ENCODE measurements at places on chromosomes 1 and 21.

- no peak for DNase-seq
Observed at GRCh38 chr1:107529511-107530149, 388.8 kb downstream of the NTNG1 start.

GRCh38 chr1:99086057-99086456 is 81.4 kb upstream of the PLPPR5 start:
- no peak for DNase-seq

DNA sequence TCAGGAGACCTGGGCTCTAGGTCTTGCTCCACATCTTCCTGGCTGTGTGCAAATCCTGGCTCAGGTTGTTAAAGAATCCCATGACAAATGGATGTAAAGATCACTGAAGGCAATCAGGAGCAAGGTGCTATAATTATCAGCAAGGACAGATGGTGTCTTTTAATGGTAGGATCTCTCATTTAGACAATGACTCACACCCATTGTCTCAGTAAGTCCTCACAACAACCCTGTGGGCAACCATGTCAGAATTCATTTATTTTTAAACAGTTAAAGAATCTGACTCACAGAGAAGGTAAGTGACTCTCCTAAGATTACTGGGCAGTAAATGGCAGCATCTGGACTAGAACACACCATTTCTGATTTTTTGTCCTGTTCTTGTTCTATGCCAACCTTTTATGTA is 32.8 kb downstream of the RNASEL start:
- no peak for DNase-seq

- no peak for DNase-seq
Observed at GRCh38 chr1:117396074-117396473, 28.8 kb downstream of the MAN1A2 start.

DNA sequence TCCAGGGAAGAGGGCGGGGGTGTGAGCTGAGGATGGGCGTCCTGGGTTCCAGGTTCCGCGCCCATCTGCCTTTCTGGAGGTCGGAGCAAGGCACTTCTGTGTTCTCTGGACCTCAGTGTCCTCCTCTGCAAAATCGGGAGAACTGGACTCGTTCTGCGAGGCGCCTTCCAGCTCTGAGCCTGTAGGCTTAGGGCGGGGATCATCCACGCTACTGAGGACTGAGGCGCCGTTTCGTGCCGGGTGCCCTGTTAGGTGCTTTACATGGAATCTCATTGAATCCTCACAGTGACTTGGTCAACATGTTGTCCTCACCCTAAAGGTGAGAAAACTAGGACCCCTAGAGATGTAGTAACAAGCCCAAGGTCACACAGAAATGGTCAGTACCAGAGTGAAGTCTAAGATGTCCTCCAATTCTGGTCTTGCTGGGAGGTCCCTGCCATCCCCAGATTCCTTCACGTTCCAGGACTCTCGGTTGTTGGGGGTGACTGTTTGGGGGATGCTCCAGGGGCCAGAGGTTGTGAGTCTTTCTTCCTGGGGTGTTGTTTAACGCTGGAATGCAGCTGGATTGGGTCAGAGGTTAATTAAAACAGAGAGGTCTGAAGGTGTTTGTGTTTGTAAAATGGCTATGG is 677 bp downstream of the PRKAA2 start:
- DNase-seq = no peak

- DNase-seq = no peak
Observed at GRCh38 chr1:108815566-108815965, 41.3 kb downstream of the AKNAD1 start.

DNA sequence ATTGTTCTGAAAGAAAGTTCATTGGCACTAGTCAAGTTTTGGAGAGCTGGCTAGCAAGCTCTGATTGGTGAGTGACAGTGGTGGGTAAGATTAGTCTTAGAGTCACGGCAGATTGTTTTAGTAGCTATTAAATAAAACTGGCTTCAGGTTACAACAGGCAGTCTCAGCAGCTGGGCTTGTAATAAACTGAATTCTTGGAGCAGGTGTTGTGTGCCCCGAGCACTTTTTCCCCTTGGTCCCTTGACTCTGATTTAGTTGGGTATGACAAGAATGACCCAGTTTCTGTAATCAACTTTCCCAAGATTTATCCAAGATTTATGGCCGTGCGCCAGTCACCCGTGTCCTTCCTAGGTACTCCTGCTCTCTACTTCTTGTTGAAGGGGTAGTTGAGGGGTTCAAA is 40.2 kb downstream of the TBCE start:
- DNase-seq = no peak

DNA sequence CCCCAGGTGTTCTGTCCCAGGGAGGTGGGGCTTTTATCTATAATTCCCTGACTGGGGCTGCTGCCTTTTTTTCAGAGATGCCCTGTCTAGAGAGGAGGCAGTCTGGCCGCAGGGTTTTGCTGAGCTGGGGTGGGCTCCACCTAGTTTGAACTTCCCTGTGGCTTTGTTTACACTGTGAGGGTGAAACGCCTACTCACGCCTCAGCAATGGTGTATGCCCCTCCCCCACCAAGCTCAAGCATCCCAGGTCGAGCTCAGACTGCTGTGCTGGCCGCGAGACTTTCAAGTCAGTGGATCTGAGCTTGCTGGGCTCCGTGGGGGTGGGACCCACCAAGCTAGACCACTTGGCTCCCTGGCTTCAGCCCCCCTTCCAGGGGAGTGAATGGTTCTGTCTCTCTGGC is 124.3 kb downstream of the CENPF start:
- no peak for DNase-seq

DNA sequence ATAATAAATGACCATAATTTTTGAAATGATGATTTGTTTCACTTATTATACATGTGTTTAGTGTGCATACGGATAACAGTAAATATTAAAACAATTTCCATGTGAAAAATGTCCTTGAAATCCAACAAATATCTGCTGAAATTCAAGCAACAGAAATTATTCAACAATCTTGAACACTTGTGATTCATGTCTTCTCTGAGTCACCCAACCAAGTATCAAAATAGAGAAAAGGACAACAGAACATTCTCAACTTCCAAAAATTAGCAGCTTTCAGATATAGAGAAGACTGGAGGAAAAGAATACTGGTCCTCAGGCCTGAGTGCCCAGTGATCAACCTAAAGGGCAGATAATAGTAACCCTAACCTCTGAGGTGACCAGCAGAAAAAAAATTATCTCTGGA is 90.8 kb downstream of the VAV3 start:
- DNase-seq = no peak

GRCh38 chr1:69120817-69121216 is 446.9 kb upstream of the LRRC7 start:
- DNase-seq = no peak

DNA sequence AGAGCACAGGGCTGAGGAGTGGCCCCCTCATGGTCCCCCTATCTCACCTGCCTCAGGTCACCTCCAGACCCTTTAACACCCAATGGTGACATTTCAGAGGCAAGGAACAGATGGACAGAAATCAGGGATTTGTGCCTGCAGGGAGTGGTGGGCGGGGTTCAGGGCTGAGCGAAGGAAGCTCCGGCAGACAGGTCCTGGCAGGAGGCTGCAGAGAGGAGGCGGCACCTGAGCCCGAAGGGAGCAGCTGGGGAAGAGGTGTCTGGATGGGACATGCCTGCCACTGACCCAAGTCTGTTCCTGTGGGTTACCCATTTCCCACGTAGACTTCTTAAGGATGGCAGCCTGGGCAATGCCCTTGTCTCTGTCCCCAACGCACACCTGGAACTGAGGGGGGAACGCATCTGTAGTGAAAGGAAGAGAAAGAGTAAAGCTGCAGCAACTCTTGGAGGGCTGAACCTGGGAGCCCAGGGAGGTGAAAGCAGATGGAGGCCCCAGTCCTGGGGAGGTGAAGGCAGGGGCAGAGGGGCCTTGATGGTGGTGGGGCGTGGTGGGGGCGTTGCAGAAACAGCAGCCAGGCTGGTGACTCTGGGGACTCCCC is 61.6 kb upstream of the ADARB1 start:
- DNase-seq = peak; percentile 12

DNA sequence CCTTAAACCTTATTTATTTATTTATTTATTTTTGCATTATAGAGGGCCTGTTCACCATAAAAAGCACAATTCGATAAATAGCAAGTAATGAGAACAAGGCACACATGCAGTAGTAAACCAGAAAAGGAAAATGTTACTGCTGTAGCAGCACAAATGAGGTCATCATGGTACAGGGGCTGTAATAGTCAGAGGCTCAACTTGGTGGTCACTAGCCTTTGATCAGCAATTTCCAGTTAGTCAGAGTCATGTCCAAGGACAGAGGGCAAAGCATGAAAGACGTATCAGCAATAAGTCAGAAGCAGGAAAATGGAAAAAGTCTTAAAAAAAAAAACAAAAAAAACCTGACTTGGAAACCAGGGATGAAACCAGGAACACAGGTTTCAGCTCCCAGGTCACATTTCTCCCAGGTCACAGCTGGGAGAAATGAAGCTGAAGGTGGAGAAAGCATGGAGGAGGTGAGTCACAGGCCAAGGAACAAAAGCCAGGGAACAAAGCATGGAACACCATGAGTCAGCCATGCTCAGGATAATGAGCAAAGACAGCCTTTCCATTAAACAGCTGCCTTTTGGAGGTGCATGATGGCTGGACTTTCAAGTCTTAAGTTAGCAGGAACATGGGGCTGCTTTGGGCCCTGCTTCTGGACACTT is 556.3 kb downstream of the LTN1 start:
- no peak for DNase-seq

DNA sequence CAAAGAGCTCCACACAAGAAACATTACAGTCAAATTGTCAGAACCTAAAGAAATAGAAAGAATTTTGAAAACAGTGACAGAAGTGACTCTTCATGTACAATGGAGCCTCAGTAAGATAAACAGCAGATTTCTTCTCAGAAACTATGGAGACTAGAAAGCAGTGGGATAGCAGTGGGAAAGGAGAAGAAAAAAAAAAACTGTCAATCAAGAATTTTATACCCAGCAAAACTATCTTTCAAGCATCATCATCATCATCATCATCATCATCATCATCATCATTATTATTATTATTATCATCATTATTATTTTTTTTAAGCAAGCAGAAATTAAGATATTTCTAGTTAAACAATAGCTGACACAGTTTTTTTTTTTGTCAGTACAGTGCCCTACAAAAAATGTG is 24.2 kb downstream of the CEP170 start:
- no peak for DNase-seq

DNA sequence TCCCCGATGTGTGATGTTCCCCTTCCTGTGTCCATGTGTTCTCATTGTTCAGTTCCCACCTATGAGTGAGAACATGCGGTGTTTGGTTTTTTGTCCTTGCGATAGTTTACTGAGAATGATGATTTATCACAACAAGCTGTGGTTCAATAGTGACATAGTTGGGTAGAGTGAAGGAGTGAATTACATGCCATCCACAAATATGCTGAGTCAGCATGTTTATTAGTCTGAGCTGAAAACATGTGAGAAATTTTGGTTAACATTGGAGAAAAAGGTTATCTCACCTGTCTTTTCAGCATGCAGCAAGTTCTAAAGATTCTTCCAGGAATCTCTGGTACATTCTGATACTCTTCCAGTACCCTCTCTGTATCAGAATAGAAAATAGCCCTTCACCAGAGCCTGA is 19.0 kb downstream of the OR2L3 start:
- DNase-seq = no peak

- no peak for DNase-seq
Observed at GRCh38 chr21:45033791-45034555, 40.4 kb upstream of the ADARB1 start.

DNA sequence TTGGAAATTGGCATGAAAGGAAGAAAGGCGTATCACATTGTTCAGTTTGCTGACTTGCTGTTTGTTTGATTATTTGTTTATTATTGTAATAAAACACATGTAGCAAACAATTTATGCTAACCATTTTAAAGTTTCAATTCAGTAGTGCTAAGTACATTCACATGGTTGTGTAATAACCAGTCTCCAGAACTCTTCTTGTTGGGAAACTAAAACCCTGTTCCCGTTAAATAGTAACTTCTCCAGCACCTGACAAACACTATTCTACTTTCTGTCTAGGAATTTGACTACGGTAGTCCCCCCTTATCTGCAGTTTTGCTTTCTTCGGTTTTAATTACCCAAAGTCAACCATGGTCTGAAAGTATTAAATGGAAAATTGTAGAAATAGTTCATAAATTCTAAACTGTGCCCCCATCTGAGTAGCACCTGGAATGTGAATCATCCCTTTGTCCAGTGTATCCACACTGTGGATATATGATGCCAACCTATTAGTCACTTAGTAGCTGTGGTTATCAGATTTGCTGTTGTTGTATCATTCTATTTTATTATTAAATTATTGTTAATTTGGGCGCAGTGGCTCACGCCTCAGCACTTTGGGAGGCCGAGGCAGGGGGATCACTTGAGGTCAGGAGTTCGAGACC is 5.5 kb downstream of the MORC3 start:
- DNase-seq = no peak

- no peak for DNase-seq
Observed at GRCh38 chr1:229024528-229025130, 246.3 kb upstream of the RAB4A start.

GRCh38 chr1:11138952-11139351 is 39.3 kb upstream of the EXOSC10 start:
- no peak for DNase-seq

- no peak for DNase-seq
Observed at GRCh38 chr1:96520579-96520947, 201.0 kb upstream of the PTBP2 start.

DNA sequence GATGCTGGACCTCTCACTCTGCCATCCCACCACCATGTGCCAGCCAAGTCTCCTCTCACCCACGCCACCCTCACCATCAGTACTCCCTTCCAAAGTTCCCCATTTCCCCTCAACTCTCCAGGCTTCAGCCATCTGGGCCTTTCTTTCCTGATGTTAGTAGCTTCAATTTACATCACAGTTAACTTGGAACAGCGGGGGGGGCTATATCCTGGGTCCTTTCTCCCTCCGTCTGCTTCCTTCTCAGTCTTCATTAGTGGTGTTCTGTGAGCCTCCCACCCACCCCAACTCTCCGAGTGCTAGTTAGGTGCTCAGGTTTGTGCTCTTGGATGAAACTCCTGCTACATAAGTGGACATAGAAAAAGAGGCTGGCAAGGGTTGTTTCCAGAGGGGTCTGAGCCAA is 31.9 kb downstream of the KCNC4 start:
- DNase-seq = no peak

- DNase-seq = no peak
Observed at GRCh38 chr1:180160357-180160756, 5.7 kb downstream of the QSOX1 start.

- no peak for DNase-seq
Observed at GRCh38 chr1:29299446-29299845, 63.1 kb downstream of the PTPRU start.

GRCh38 chr21:39159342-39160063 is 23.7 kb downstream of the PSMG1 start:
- DNase-seq = no peak

DNA sequence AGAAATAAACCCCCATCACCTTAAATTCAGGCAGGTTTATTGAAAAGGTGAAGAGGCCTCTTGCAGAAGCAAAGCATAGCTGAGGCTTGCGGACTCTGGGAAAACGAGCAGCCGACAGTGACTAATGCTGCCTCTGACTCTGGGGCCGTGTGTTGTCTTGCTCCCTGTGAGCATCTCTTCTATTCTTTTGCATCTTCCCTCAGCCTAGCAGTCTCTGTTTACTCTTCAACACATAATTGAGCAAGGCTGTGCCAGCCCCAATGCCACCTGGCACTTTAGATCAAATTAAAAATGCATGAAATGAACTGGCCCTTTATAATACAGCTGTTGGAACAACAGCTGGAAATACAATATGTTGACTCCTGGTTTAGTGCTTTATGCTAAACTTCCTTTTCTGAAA is 18.4 kb upstream of the REG4 start:
- DNase-seq = no peak

GRCh38 chr1:82542766-82543165 is 742.0 kb downstream of the ADGRL2 start:
- no peak for DNase-seq

Data from activated CD8-positive, alpha-beta memory T cell treated with anti-CD3 and anti-CD28 coated beads, Interleukin-2, amount 50 U/mL, for 4 hours (primary cell).